Astrocyte of the hippocampus (primary cell): ENCODE measurements at places on chromosomes 2 and 18.

DNA sequence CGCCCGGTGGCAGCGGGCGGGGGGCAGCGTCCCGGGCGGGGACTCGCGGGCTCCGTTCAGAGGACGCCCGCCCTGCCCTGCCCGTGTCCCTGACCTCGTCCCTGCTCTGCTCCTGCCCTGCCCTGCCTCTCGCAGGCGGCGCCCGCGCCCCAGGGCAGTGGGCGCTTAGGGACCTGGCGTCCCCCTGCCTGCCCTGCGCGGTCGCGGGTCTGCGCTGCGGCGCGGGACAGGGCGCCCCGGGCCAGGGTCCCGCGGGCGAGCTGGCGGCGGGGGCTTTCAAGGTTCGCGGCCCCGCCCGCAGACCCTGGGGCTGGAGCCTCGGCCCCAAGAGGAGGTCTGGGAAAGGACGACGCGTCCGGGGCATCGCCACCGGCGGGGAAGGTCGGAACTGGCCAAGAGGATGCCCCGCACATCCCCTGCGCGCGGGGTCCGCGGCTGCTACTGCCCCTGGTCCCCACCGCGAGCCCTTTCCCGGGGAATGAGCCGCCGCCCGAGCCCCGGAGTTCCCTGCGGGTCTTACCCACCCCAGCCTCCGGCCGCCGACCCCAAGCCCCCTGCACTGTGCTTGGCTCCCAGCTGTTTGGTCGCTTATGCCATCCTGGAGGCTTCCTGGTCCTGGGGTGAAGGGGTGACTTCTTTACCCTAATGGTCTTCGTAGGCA, 679 bp downstream of the RNF144A start:
- DNase-seq = peak; percentile 46

- no peak for DNase-seq
Measured at GRCh38 chr2:27522400-27522945, 25.8 kb downstream of the GCKR start.

DNA sequence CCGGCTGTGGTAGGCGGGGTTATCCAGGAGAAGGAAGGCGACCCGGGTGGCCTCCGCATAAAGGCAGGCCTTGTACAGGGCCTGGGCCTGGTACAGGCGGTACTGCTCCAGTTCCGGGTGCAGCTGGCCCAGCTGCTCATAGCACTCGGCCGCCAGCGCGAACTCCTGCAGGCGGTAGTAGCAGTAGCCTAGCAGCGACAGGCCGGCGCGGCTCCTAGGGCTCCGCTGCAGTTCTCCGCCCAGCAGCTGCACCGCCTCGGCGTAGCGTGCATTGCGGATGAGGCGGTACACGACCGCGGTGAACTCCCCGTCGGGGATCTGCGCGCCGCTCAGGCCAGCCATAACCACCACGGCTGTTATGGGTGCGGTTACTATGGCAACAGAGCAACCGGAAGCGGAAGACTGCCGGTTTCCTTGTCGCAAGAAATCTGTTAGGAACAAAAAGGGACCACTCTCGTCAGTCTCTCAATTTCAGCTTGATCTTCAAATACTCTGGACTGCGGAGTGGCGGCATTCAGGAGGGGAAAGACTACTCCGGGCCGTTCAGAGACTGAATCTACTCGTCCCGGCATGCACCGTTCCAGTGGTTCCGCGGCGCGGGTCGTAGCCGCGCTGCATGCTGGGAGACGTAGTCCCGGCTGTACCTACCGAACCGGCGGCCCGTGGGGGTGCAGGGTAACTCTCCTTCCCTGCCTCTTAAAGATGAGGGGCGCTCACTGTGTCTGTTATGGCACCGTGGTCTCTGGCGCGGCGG, 160.0 kb downstream of the AGPS start:
- DNase-seq = peak; percentile 95

DNA sequence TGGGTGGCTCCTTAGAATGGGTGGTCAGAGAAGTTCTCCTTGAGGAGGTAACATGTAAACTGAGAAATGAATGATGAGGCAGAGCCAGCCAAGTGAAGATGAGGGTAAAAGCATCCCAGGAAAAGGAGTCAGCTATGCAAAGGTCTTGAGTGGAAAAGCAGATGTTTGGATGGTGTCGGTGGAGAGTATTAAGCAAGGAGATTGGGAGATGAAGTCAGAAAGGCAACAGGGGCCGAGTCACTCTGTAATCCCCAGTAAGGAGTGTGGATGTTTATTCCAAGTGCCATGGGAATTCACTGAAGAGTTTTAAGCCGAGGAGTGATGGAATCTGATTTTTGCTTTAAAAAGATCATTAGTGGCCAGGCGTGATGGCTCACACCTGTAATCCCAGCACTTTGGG, 3.4 kb upstream of the STAMBP start:
- DNase-seq = no peak

DNA sequence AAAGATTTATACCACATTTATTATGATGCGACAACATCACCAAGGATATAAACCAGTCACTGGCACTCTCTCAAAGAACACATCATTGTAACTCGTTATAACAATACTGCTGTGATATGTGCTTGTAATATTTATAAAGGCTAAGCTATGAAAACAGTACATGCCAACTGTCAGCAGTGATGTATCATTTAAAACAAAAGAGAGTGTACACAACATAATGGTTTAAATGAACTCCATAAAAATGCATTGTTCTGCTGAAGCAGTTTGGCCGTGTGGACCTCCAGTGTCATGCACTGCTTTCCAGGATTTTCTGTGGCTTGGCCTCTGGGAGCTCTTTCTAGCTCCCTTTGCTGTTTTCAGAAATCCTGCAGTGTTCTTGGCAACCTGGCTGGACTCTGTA, 215.6 kb downstream of the MTX2 start:
- peak; percentile 45 for DNase-seq

DNA sequence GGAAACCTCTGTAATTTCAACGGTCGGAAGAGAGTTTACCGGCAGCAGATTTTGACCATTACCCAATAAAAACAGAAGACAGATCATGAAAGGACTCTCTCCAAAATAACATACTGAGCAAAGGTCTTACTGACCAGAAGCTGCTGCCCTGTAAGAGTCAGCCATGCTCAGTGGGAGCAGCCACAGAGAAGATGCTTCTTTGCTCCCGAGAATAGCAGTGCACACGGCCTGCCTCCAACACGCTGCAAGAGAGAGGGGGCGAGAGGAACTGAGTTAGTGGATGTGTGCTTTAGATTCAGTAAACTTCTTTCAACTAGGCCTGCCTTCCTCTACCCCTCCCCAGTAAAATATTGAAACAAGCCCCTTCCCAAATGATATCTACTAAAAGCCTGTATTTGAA, 103.7 kb downstream of the NCK2 start:
- no peak for DNase-seq

GRCh38 chr2:128867311-128867710, 548.6 kb upstream of the HS6ST1 start:
- DNase-seq = no peak

- DNase-seq = no peak
Measured at GRCh38 chr2:106562268-106563186, 75.4 kb downstream of the CD8B2 start.

DNA sequence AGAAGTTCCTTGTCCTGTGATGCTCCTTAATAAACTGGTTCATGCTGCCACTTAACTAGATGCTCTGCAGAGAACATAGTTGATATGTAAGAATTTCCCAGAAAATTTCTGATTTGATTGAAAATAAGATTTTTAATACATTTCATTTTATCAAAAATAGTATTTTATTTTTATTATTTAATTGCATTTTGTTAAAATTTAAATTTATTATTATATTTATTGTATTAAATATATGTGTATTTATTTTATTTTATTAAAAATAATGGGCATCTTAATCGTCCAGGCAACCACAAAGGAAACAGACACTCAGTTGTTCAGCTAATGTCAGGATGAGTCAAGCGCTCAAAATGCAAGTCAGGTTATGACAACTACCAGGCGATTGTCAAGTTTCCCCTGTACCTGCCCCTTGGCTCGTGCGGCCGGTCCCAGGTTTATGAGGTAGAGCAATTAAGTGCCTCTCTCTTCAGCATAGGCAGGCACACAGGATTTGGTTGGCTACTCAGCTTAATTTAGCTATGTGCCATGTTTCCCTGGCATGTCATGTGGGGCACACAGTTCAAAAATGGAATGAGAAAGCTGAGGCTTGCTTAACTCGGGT, 361.2 kb downstream of the RND3 start:
- no peak for DNase-seq

DNA sequence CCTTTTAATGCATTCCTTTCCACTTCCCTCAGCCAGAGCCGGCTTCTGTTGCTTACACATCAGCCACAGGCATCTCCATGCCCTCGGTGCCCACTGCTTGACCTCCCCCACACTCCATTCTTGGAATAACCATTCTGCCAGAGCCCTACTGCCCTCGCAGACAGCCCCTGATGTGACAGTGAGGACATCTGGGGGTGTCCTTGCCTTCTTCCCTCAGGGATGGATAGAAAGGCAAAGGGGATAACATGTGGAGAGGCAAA, 6.4 kb upstream of the NPPC start:
- peak; percentile 63 for DNase-seq

GRCh38 chr2:235500761-235501672, 7.2 kb downstream of the AGAP1 start:
- peak; percentile 64 for DNase-seq

DNA sequence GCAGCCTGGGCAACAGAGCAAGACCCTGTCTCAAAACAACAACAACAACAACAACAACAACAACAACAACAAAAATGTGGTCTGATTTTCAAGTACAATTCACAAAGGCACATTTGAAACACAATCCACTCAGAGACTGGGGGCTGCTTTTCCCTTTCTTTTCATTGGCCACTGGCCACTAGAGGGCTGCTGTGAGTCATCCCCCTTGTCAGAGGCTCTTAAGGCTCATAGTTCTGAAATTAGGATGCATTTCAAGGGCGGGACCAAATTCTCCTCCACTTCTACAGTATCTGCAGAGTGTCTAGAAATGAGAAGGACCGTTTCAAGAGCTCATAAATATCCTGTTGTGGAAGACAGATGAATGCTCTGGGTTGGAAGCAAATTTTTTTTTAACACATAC, 285.4 kb downstream of the NRXN1 start:
- DNase-seq = peak; percentile 33

GRCh38 chr2:226354434-226354833, 445.2 kb downstream of the IRS1 start:
- DNase-seq = peak; percentile 49

DNA sequence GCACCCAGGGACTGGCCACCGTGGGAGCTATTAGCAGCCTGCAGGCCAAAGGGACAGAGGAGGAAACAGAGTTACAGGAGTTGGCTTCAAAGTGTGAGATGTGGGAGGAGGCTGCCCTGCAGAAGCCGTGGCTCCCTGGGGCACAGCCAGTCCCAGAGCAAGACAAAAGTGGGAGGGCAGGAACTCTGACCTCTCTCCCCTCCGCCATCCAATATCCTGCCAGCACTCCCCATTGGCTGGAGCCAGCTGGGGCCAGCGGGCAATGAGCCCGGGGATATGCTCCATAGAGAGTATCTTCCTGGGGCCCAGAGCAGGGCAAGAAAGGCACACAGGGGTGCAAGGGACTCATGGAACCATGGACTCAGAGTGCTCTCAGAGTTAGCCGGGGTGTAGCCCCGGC, 143.1 kb downstream of the INHBB start:
- DNase-seq = no peak

DNA sequence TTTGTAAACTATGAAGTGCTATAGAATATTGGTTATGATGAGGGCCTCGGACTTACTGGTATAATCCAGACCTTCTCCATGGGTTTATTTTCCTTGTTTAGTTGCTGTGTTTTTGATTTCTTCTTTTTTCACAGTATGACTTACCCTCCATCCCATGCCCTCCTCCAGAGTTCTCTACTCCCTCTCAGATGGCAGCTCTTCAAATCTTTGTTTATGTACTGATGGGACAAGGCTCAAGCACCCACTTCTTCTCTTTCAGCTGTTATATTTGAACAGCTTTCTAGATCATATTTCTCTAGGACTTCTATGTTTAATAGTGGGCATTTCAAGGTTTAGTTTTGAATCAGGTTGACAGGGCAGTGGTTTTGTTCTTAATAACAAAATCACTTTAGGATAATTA, 43.9 kb downstream of the CLIP4 start:
- DNase-seq = no peak

- no peak for DNase-seq
Measured at GRCh38 chr2:109130723-109130995, 1.7 kb downstream of the SH3RF3 start.

DNA sequence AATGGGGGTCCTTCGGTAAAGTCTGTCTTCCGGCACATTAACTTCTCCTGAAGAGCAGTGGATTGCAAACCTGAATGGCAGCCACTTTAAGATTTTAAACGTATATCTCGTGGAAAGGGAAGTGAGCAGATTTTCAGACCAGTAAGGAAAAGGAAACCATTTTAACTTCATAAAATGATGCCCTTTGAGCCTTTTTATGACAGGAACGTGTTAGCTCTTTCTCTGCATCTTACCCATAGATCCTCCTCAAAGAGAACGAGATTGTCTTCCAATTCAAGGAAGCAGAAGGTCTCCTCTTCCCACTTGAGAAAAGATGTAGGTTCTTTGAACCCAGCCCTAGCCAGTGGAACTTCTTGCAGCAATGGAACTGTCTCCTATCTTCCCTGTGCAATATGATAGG, 35.6 kb downstream of the HK2 start:
- DNase-seq = no peak

- no peak for DNase-seq
Measured at GRCh38 chr18:45122506-45122905, 441.8 kb downstream of the SETBP1 start.

DNA sequence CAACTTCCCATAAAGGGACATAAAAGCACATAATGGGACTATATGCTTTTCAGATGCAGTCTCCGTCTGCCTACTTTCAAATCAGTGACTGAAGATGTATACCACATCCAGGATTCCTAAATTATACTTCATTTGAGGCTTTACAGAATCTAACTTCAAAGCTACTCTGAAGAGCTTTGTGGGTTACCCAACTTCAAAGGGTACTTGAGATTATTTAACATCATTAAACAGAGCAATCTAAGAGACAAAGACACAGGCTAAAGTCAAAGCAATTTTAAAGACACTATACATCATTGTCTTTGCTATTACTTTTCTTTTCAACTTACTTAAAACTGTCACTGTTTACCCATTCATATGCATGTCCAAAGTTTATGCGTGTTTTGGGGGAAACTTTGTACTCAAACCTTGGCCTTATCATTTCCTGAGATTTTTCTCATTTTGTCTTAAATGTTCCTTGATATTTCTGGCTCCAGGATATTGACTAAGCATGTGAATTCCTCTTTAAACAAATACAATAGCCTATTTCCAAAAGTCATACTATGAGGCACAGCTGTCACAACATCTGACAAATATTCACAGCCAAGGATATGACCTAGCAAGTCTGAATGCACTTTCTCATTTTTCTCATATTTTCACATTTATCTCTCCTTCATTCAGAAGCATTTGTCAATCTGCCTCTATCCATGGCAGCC, 1985.1 kb upstream of the PIK3C3 start:
- DNase-seq = no peak

- DNase-seq = no peak
Measured at GRCh38 chr18:58516514-58517285, 112.2 kb downstream of the ALPK2 start.

DNA sequence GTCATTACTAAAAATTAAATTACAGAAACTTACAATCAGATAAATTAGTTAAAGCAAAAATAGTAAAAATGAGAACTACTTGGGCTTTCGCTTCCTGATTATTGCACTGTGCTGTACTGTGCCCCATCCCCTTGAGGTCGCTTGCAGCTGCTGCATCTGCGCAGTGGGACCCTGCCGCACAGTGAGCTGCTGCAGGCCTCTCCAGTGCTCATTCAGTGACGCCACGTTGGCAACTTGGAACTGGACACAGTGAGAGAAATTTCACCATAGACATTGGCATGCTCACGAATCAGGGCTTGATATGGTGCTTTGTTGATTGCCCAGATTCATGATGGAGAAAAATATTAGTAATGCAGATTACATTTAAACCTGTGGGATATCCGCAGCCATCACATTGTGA, 290.8 kb upstream of the MYT1L start:
- DNase-seq = no peak
